Metanephros (tissue), 2 donors: ENCODE measurements at places on chromosomes 7 and 10. TPM values are rescaled to one million over a fixed set of nuclear protein-coding genes. Genes with fewer than 3 reads are reported as not detected.

HSPB1 gene
- 272 TPM for total RNA-seq

SEMA3D gene
- 26.0 TPM for total RNA-seq

LRGUK gene
- total RNA-seq = 4.7 TPM

GPR26 gene
- not detected for total RNA-seq

MYL10 gene
- 8.8 TPM for total RNA-seq

MYH16 gene
- total RNA-seq = 0.06 TPM

CLRN3 gene
- 6.5 TPM for total RNA-seq

TRIL gene
- 110 TPM for total RNA-seq

CNNM1 gene
- 1.8 TPM for total RNA-seq

TRPV5 gene
- 1.1 TPM for total RNA-seq

KIAA1217 gene
- 103 TPM for total RNA-seq

GLI3 gene
- total RNA-seq = 17.5 TPM

CNPY1 gene
- total RNA-seq = not detected

IFIT1B gene
- total RNA-seq = 3.0 TPM

SORCS1 gene
- 14.5 TPM for total RNA-seq

CPN1 gene
- 2.2 TPM for total RNA-seq

CFAP70 gene
- 5.7 TPM for total RNA-seq

ARPC1B gene
- 105 TPM for total RNA-seq

GNAT3 gene
- total RNA-seq = not detected

PPP1R3C gene
- total RNA-seq = 141 TPM

ATG9B gene
- total RNA-seq = 0.70 TPM

TAS2R3 gene
- 7.1 TPM for total RNA-seq

ACSM6 gene
- total RNA-seq = 0.12 TPM

TSPAN33 gene
- total RNA-seq = 52.7 TPM

ASB15 gene
- 4.4 TPM for total RNA-seq

HSPA12A gene
- total RNA-seq = 26.6 TPM

PTPN20 gene
- 3.6 TPM for total RNA-seq

LRRC17 gene
- total RNA-seq = 41.7 TPM

CAV1 gene
- total RNA-seq = 78.1 TPM

ARHGEF35 gene
- 7.7 TPM for total RNA-seq

TAS2R4 gene
- total RNA-seq = 4.7 TPM

RAPGEF5 gene
- 138 TPM for total RNA-seq

TAC1 gene
- total RNA-seq = 1.1 TPM

BEND7 gene
- 19.9 TPM for total RNA-seq

SFTPA1 gene
- 0.88 TPM for total RNA-seq

ADARB2 gene
- total RNA-seq = 0.76 TPM

PVRIG gene
- not detected for total RNA-seq

TAS2R5 gene
- 5.3 TPM for total RNA-seq

SDK1 gene
- 17.6 TPM for total RNA-seq

ANKRD61 gene
- total RNA-seq = not detected

SAP25 gene
- total RNA-seq = 2.7 TPM

NPY4R gene
- not detected for total RNA-seq

TWIST1 gene
- 11.3 TPM for total RNA-seq

CCDC7 gene
- total RNA-seq = 20.4 TPM

PALD1 gene
- 18.1 TPM for total RNA-seq
